ENCODE measurements at places on chromosomes 5 and 9. TPM values are rescaled to one million over a fixed set of nuclear protein-coding genes. Genes with fewer than 3 reads are reported as not detected.

Gene TMEFF1
- total RNA-seq: 10.5 TPM

Gene ANKRD20A1
- 0.87 TPM for total RNA-seq

DNA sequence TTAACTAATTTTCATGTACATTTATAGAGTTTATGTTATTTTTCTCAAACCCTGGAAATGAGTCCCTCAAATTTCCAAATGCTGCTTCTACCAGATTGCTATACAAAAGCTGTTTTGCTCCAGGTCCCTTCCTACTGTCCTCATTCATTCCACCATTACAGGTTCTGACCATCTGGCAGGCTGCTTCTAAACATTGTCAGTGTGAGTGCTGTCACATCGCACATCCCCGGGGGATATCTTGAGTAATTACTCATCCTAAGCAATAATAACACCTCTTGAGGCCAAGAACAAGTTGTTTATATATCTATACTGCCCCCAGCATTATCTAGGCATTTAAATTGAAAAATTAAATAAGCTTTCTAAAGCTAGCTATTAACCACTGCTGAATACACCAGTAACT, 1675.3 kb upstream of the CDH6 start:
- no peak for DNase-seq

- DNase-seq: peak; percentile 83
Observed at GRCh38 chr9:109110329-109111021, 9.3 kb downstream of the TMEM245 start.

- DNase-seq: no peak
Observed at GRCh38 chr5:155290937-155291336, 277.4 kb downstream of the KIF4B start.

Gene ECM2
- total RNA-seq: not detected

DNA sequence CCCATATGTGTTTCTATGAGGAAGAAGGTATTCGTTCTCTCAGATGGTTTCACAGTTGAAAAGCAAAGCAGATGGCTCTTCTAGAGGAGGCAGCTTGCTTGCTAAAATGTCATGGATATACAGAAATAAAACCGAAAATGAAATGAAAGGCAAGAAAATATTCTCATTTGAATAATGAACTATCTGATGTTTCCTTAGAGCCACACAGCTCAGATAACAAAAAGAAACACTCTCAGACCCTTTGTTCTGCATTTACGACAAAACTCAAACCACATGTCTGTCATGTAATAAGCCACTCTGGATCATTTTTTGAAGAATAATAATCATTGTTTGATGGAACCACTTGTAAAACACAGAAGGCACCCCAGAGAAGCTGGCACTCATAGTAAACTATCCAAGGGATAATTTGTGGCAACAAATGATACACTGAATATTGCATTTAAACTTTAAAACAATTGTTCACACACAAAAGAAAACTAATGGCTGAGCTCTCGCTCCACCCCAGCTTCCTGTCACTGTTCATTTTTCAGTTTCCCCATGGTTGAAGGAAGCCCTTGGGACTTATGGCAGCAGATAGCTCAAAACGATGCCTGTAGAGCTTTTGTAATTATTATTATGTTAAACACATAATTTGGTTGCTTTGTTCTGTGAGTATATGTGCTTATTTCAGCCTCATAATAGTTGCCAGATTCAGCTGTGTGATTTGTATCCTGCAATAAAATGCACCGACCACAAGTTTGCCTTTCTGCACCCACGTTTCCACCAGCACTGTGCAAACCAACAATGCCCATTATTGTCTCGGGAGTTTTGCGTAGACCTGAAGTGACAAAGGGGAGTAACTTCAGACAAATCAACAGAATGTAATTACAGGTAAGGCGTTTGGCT, 256.0 kb downstream of the TMEM167A start:
- DNase-seq: no peak

DNA sequence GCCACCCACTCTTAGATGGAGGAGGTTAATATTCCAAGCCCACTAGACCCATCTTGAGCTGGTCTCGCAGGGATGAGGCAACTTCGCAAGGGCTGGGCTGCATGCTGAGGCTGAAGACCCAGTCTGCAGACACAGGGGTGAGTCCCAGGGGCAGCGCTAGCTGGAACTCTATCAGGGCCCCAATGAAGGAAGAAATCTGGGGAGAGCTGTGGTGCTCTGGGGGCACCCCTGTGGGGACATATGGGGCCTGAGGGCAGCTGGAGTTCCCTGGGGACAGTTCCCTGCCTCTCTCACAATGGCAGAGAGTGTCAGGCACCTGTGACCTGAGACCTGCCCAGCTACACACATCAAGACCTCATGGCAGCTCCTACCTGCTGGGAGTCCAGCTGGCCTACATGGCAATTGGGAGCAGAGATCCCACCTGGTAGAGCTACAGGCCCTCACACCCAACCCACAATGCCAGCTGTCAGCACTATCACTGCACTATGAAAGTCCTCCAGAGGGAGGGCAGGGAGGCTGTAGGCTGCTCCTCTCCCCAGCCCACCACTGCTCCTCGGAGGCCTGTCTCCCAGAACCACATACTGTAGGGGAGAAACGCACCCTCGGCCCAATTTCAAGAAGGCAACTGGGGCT, 202.2 kb downstream of the GABBR2 start:
- DNase-seq: no peak

Gene PCDHGA7
- total RNA-seq: 0.99 TPM

Gene PCDHB2
- 1.3 TPM for total RNA-seq

- DNase-seq: no peak
Observed at GRCh38 chr5:179198825-179199224, 138.7 kb downstream of the ZNF354C start.

DNA sequence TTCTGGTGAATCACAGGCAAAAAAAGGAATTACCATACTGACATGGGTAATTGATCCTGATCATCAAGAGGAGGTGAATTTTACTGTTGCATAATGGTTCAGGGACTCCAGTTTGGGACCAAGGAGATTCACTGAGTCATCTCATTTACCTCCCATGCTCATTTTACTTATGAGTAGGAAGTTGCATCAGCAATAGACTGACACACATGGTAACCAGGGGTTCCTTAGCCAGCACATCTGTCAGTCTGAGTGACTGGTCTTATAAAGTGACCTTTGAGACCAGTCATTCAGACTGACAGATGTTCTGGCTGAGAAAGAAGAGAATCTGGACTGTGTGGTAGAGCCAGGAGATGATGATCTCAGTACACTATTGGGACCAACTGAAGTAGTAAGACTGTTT, 384.6 kb upstream of the CD180 start:
- peak; percentile 8 for DNase-seq

GRCh38 chr9:94639999-94640376, 670 bp upstream of the FBP1 start:
- no peak for DNase-seq
